ENCODE measurements at places on chromosomes 6 and 20.
A peak's percentile ranks its signal among the peaks of the same experiment; 100 is the strongest.

- H3K27ac ChIP-seq = peak overlapping the region; percentile 75
- peaks cover 31% of the 10 kb centered on the region for H3K4me1 ChIP-seq
- peaks cover 8% of the 10 kb centered on the region for H3K27me3 ChIP-seq
- H3K4me3 ChIP-seq = peak overlapping the region; percentile 92
- no peak for DNase-seq
Measured at GRCh38 chr20:62120990-62121775, 1.1 kb upstream of the LSM14B start.

- no peak overlapping the region for H3K27ac ChIP-seq
- no peaks in the 10 kb centered on the region for H3K36me3 ChIP-seq
- H3K27me3 ChIP-seq = peaks cover 47% of the 10 kb centered on the region
Measured at GRCh38 chr20:60238992-60239660, 280.9 kb downstream of the CDH26 start.

- no peak overlapping the region for H3K4me3 ChIP-seq
- H3K27me3 ChIP-seq = no peaks in the 10 kb centered on the region
- no peaks in the 10 kb centered on the region for H3K36me3 ChIP-seq
- H3K27ac ChIP-seq = no peak overlapping the region
- no peak for DNase-seq
Measured at GRCh38 chr20:23686046-23686750, 2.6 kb downstream of the CST4 start.

DNA sequence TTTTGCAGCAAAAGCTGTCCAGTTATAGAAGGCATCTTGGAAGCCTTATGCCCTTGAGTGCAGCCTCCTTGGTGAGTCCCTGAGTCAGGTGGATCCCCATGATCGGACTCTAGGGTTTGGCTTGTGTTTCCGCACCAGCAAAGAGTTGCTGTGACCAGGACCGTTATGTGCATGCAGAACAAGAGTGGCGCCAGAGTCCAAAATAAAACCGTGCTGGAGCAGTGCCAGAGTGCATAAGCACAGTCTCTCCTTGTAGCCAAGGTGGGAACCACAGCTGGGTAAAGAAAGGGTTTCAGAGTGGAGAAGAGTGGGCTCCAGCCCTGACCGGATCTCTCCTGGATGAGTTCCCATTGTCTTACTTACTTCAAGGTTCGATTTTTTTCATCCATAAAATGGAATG is 58.6 kb downstream of the FOXA2 start:
- no peak for DNase-seq
- no peak overlapping the region for H3K4me3 ChIP-seq
- no peak overlapping the region for H3K27ac ChIP-seq
- no peaks in the 10 kb centered on the region for H3K4me1 ChIP-seq

GRCh38 chr6:151443911-151444621 is 7.9 kb downstream of the RMND1 start:
- no peak for DNase-seq
- no peak overlapping the region for H3K27ac ChIP-seq
- H3K4me1 ChIP-seq = peaks cover 24% of the 10 kb centered on the region

DNA sequence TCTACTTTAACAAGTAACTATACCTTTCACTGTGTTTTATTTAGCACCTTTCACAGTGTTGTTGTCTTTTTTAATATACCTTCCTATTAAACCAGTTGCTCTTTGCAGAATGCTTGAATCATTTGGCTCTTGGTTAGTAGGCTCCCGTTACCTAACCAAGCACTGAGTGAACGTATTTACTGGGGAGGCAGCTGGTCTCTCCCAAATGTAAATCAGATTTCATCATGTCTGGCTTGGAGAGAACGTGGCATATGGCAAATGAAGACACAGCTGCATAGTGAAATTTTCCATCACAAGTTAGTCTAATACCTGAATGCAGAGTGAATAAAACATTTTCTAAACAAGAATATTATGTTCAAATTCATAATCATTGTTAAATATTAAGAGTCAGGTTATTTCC is 12.4 kb downstream of the HTR1E start:
- DNase-seq = no peak
- no peak overlapping the region for H3K27ac ChIP-seq
- peaks cover 3% of the 10 kb centered on the region for H3K27me3 ChIP-seq
- no peaks in the 10 kb centered on the region for H3K36me3 ChIP-seq
- no peaks in the 10 kb centered on the region for H3K4me1 ChIP-seq
- H3K4me3 ChIP-seq = no peak overlapping the region

GRCh38 chr20:60888771-60889170 is 363.3 kb upstream of the CDH4 start:
- no peak overlapping the region for H3K4me3 ChIP-seq
- no peaks in the 10 kb centered on the region for H3K36me3 ChIP-seq
- no peaks in the 10 kb centered on the region for H3K4me1 ChIP-seq

DNA sequence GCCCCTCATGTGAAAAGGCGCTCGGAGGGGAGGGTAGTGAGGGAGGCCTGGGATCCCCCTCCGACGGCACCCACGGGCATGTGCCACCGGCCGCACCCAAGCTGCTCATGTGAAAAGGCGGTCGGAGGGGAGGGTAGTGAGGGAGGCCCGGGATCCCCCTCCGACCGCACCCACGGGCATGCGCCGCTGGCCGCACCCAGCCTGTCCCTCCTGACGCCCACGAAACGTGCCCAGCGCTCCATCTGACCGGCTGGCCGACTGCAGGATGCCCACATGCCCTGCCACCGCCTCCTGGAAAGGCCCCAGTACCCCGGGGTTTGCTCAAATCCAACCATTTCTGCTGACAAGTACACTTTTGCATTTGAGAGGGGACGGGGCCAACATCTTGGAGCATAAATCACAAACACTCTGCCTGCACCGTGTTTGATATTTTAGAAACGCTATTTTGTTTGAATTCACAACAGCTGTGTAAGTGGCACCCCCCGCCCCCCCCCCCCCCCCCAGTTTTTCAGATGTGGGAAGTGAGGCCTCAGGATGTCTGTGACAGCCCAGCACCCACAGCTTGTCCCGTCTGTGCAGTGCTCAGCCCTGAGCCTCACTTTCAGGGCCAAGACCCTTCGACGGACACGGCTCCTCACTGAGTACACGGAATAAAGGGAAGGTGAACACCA is 34.1 kb downstream of the SLC2A4RG start:
- DNase-seq = no peak
- H3K36me3 ChIP-seq = peaks cover 5% of the 10 kb centered on the region
- peaks cover 32% of the 10 kb centered on the region for H3K4me1 ChIP-seq
- H3K27ac ChIP-seq = no peak overlapping the region
